ENCODE measurements at places on chromosomes 2 and 18.

GRCh38 chr2:53913721-53914120, 54.0 kb upstream of the GPR75 start:
- peak; percentile 67 for DNase-seq

DNA sequence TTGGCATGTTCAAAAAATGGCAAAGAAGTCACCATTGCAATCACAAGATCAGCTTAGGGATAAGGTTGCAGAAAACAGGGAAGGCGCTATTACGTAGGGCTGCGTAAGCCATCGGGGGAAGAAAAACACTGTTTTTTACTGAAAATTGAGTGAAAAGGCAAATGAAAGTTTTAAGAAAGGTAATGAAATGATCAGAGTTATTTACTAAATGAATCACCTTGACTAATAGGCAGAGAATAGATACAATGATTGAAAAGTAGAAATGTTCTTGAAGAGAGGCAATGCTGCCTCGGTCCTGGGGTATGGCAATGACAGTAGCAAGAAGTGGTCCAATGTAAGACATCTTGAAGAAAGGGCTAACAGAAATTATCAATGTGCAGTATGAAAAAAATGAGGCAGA, 1227.8 kb upstream of the ZEB2 start:
- DNase-seq = no peak

- no peak for DNase-seq
Observed at GRCh38 chr2:157785200-157785599, 90.9 kb downstream of the ACVR1 start.

DNA sequence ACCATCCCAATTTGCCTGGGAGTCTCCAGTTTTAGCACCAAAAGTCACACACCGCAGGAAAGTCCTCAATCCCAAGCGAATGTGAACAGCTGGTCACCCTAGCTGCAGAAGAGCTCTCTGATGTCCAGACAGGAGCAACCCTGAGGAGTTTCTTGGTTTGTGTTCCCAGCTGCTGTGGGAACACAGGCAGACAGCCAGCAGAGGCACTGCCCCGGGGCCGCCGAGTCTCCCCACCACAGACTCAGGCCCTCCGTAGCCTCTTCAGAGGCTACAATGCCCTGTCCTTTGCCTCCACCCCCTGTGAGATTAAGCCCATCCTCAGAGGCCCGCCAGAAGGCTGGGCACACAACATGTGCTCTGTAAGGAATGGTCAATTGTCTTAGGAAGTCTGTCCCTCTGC, 111.5 kb downstream of the TTC32 start:
- no peak for DNase-seq

GRCh38 chr2:164850235-164850634, 8.6 kb upstream of the COBLL1 start:
- peak; percentile 83 for DNase-seq

DNA sequence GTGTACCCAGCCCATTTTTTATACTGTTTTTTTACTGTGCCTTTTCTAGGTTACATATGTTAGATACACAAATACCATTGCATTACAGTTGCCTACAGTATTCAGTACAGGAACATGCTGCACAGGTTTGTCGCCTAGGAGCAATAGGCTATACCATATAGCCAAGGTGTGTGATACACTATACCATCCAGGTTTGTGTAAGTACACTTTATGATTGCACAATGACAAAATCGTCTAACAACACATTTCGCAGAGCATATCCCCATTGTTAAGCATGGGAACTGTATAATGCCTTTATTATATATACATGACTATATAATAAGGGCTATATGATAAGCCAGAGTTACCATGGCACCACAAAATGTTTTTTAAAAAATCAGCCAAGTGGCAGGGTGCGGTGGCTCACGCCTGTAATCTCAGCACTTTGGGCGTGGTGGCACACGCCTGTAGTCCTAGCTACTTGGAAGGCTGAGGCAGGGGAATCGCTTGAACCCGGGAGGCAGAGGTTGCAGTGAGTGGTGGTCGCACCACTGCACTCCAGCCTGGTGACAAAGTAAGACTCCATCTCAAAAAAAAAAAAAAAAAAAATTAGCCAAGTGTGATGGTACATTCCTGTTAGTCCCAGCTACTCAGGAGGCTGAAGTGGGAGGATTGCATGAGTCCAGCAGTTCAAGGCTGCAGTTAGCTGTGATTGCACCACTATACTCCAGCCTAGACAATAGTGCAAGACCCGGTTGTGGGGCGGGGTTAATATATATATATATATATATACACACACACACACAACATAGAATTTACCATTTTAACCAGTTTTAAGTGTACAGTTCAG, 2.8 kb upstream of the CENPA start:
- no peak for DNase-seq

GRCh38 chr2:12824351-12824777, 107.6 kb downstream of the TRIB2 start:
- no peak for DNase-seq

GRCh38 chr18:38025433-38026038, 459.9 kb upstream of the CELF4 start:
- DNase-seq = no peak

- DNase-seq = peak; percentile 75
Observed at GRCh38 chr18:21489119-21489750, 111.3 kb downstream of the ESCO1 start.

DNA sequence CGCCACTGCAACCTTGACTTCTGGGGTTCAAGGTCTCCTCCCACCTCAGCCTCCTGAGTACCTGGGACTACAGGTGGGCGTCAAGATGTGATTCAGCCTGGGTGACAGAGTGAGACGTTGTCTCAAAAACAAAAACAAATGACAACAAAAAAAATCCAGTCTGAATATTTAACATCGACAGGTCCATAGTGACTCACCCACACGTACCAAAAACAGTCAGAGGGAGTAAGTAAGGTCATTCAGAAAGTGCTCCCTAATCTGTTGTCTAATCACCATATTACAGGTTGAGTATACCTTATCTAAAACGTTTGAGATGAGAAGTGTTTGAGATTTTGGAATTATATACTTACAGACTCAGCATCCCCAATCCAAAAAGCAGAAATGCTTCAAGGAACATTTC, 24.4 kb downstream of the SAP130 start:
- DNase-seq = no peak

GRCh38 chr2:154207288-154208047, 335.7 kb downstream of the GALNT13 start:
- DNase-seq = no peak

- DNase-seq = no peak
Observed at GRCh38 chr2:216139884-216140283, 30.7 kb downstream of the XRCC5 start.

- no peak for DNase-seq
Observed at GRCh38 chr2:130160131-130160530, 15.2 kb upstream of the CCDC74B start.

DNA sequence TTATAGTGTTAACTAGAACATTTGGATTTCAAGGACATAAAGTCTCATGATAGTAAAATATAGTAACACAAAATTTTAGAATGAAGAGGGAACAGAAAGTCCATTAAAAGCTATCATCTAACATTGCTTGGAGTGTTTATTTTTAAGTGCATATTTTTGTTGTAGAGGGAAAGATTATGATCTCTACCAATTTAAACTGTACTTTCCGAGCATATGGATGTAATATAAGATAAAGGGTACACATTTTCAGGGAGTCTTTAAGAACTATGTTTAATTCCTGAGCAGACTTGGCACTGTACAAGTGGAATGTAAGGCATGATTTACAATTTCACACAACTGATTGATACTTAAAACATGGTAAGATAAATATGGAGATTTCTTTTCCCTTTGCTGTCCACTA, 34.2 kb upstream of the ZNF804A start:
- DNase-seq = no peak

DNA sequence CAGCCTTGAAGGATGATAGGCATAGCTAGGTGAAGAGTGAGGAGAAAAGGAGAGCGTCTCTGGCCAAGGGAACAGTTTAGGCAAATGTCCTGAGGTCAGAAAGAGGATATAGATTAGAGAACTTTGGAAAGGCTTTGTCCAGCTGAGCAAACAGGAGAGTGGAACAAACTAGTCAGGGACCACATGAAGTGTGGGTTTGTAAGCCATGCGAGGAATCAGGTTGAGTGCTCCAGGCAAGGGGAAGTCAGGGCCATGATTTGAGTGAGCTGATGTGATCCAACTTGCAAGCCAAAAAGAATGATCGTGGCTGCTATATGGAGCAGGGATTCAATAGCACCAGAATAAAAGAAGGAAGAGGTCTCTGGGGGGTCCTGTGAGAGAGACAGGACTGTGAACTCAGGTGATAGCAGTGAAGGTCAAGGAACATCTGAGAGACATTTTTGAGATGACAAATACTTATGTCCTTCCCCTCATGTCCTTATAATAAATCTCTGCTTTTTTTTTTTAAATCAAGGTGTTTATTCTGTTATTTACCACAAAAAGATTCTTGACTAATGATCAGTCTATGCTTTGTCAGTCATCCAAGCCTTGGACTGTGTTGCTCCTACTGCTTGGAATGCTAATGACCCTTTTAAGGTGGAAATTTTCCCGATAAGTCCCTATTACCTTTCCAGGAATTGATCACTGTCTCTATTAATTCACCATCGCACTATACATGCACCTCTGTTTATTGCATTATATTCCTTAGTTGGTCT, 472.6 kb downstream of the TXNL1 start:
- no peak for DNase-seq

- DNase-seq = no peak
Observed at GRCh38 chr2:179304424-179304823, 39.8 kb upstream of the SESTD1 start.

- peak; percentile 80 for DNase-seq
Observed at GRCh38 chr2:70181363-70181956, 9.4 kb downstream of the C2orf42 start.

- DNase-seq = no peak
Observed at GRCh38 chr2:36797324-36798070, 101.0 kb downstream of the VIT start.

All from Kasumi-1 (cell line).